Esophagus squamous epithelium (tissue), 5 donors: ENCODE measurements at places on chromosomes 6 and 20. TPM values are rescaled to one million over a fixed set of nuclear protein-coding genes. Genes with fewer than 3 reads are reported as not detected.

Gene KIAA1586
- 4.8 TPM for total RNA-seq

Gene TSPO2
- total RNA-seq: not detected

Gene TGM3
- total RNA-seq: 2,995 TPM

Gene EPB41L1
- total RNA-seq: 39.1 TPM

Gene KCNG1
- total RNA-seq: 10.4 TPM

DNA sequence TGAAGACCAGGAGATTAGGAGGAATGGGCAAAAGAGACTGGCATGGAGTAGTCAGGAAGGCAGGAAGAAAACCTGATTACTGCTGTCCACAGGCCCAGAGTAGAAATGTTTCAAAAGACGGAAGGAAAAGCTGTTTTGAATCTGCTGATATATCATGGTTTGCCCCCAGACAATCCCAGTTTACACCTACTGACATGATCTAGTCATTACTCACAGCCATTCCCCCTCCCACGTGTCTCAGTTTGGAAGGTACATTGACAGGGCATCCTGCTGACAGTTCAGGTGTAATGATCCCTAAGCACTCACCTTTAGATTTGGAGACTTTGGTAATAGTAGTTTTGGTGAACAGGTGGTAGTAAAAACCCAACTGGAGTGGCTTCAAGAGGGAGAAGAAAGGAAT is 9.8 kb upstream of the TXNDC5 start:
- no peak overlapping the region for H3K4me3 ChIP-seq
- H3K36me3 ChIP-seq: no peaks in the 10 kb centered on the region
- no peak for DNase-seq
- H3K27me3 ChIP-seq: no peaks in the 10 kb centered on the region

DNA sequence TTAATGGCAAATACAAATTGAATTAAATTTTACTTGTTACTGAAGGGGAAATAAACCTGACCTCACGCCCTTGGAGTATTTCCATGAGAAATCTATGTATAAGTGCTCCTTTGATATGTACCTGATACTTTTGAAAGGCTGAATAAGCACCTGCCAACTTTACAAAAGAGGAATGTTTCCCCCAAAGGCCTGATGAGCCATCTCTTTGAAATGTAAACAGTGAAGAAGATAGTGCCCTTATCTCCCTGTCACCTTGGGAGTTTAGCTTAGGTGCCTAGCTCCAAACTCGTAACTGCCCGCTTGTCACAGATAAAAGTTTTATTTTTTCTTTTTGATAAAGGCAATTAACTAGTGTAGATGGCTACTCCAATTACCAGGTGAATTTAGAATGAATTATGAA is 1.1 kb upstream of the ZNF343 start:
- H3K4me3 ChIP-seq: peak overlapping the region; percentile 83
- no peak overlapping the region for H3K27ac ChIP-seq
- DNase-seq: no peak

GRCh38 chr6:53437557-53438202 is 88.9 kb upstream of the ELOVL5 start:
- no peak overlapping the region for H3K4me3 ChIP-seq
- H3K4me1 ChIP-seq: peaks cover 8% of the 10 kb centered on the region
- no peaks in the 10 kb centered on the region for H3K27me3 ChIP-seq
- no peaks in the 10 kb centered on the region for H3K36me3 ChIP-seq
- H3K27ac ChIP-seq: no peak overlapping the region

GRCh38 chr6:28802417-28803336 is 121.1 kb downstream of the TRIM27 start:
- no peaks in the 10 kb centered on the region for H3K27me3 ChIP-seq
- H3K4me1 ChIP-seq: no peaks in the 10 kb centered on the region
- no peak for DNase-seq
- no peaks in the 10 kb centered on the region for H3K36me3 ChIP-seq
- no peak overlapping the region for H3K27ac ChIP-seq

DNA sequence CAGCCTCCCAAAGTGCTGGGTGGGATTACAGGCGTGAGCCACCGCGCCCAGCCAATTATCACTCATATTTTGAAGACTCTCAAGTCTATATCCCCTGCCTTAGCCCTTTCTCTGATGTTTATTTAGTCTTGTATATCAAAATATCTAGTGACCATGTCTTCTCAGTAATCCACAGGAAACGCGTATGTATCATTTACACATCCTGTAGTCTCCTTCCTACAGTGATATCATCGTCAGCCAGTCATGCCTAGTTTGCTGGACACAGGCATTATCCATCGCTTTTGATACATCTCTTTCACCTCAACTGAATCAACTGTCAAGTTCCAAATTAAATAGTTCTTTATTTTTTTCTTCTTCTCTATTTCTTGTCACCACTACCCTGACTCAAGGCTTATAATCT is 223.7 kb downstream of the NKAIN2 start:
- no peaks in the 10 kb centered on the region for H3K4me1 ChIP-seq
- H3K36me3 ChIP-seq: no peaks in the 10 kb centered on the region
- no peak overlapping the region for H3K4me3 ChIP-seq
- DNase-seq: no peak
- no peaks in the 10 kb centered on the region for H3K27me3 ChIP-seq

DNA sequence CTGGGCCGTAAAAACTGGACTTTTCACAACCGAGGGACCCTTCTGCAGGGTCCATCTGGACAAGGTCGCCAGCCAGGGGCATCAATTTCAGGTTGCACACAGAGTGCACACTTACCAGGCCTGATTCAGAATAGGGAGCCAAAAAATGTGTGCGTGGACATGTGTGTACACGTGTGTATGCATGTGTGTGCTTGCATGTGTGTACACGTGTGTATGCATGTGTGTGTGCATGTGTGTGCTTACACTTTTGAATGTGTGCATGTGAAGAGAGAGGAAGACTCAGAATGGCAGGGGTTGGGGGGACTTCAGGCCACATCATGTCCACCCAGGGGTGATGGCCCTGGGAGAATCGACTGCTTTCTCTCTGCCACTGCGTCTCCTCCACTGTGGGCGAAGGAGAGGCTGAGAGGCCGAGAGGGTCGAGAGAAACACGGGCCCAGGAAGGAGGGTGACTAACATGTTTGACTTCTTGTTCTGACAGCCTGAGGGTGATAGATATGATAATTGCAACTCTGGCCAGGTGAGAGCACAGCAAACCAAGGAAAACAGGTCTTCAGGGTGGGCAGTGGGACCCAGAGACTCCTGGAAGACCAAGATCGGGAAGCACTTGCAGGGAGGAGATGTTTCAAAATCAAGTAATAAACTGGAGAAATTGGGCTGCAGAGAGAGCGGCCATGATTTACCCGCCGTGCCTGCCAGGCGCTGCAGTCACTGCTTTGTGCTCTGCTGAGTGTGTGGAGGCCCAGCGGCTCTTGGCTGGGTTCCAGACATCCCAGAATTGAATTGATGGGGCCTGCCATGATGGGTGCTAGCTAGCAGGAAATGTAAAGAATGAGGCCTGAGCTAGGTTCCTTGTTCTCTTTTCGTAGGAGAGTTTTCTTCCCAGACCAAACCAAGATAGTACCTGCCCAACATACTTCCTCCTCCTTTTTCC is 310.8 kb downstream of the QKI start:
- H3K36me3 ChIP-seq: no peaks in the 10 kb centered on the region
- no peaks in the 10 kb centered on the region for H3K27me3 ChIP-seq
- no peak overlapping the region for H3K27ac ChIP-seq
- no peak overlapping the region for H3K4me3 ChIP-seq
- no peak for DNase-seq

GRCh38 chr20:4600308-4601014 is 121.2 kb upstream of the PRND start:
- no peaks in the 10 kb centered on the region for H3K36me3 ChIP-seq
- no peak overlapping the region for H3K4me3 ChIP-seq
- no peak for DNase-seq
- H3K27ac ChIP-seq: no peak overlapping the region

DNA sequence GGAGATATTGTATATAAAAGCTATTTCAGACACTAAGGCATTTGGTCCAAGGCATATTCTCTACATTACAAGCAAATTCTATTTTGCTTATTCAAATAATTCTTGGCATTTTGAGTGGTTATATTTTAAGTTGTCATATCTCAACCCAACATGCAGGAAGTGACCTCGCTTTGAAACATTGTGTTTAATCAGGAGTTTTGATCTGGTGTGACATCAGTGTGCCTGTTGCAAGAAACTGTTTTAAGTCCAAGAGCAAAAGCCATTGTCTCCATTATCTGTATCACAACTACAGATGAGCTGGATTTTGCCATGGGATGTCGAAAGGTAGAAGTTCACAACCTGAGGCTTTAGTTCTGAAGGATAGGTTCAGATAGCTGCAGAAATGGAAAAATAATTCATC is 509.9 kb upstream of the ID4 start:
- no peaks in the 10 kb centered on the region for H3K4me1 ChIP-seq
- no peaks in the 10 kb centered on the region for H3K36me3 ChIP-seq
- H3K27ac ChIP-seq: peak overlapping the region; percentile 29

DNA sequence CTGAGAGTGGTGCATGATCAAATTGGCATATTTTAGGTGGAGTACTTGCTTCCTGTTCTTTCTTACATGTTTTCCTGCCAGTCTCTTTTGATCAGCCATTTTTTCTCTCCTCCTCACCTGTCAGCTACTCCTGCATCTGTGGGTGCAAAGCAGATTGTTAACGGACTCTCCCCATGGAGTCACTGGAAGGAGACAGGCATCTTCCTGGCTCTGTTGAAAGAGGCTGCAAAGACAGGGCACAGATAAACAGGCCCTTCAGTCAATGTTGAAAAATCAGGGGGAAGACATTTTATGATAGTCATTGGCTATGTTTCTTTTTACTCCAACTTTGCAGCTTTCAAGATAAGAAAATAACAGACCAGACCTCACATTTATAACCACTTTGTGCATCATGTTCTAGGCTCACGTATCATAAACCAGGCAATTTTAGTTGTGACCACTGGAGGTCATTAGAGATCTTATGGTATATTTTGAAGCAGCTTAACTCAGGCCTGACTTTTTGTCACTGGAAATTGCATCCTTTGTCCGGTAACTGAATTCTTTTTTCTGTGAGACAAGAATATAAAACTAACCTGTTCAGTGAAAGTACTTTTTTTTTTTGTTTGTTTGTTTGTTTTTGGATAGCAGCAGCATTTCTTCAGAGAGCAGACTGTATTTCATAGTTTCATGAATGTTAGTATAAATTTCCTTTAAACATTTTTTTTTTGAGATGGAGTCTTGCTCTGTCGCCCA is 20.1 kb downstream of the ECT2L start:
- no peak for DNase-seq
- no peak overlapping the region for H3K4me3 ChIP-seq
- peak overlapping the region; percentile 83 for H3K27ac ChIP-seq
- peaks cover 59% of the 10 kb centered on the region for H3K4me1 ChIP-seq

GRCh38 chr6:9233226-9233625 is 797.9 kb upstream of the SLC35B3 start:
- no peaks in the 10 kb centered on the region for H3K36me3 ChIP-seq
- no peaks in the 10 kb centered on the region for H3K27me3 ChIP-seq
- no peaks in the 10 kb centered on the region for H3K4me1 ChIP-seq
- no peak overlapping the region for H3K27ac ChIP-seq

DNA sequence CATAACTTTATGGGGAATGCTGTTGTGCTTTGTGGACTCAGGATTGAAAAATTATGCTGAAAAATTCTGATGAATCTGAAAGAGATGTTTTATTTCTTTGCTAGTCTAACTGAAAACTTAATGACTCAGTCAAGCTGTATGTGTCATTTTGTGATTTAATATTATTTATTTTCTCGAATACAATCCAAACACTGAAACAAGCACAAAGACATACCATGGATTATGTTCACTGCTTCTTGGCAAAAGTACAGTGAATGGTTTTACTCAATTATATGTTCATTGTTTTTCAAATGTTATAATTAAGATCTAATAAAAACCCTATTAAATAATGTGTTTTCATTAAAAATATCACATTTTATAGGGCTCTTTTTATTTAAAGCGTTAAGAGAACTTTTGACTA is 330.6 kb upstream of the EPHA7 start:
- no peak overlapping the region for H3K27ac ChIP-seq
- H3K4me3 ChIP-seq: no peak overlapping the region
- H3K36me3 ChIP-seq: no peaks in the 10 kb centered on the region
